ENCODE measurements at places on chromosomes 3 and 15.

DNA sequence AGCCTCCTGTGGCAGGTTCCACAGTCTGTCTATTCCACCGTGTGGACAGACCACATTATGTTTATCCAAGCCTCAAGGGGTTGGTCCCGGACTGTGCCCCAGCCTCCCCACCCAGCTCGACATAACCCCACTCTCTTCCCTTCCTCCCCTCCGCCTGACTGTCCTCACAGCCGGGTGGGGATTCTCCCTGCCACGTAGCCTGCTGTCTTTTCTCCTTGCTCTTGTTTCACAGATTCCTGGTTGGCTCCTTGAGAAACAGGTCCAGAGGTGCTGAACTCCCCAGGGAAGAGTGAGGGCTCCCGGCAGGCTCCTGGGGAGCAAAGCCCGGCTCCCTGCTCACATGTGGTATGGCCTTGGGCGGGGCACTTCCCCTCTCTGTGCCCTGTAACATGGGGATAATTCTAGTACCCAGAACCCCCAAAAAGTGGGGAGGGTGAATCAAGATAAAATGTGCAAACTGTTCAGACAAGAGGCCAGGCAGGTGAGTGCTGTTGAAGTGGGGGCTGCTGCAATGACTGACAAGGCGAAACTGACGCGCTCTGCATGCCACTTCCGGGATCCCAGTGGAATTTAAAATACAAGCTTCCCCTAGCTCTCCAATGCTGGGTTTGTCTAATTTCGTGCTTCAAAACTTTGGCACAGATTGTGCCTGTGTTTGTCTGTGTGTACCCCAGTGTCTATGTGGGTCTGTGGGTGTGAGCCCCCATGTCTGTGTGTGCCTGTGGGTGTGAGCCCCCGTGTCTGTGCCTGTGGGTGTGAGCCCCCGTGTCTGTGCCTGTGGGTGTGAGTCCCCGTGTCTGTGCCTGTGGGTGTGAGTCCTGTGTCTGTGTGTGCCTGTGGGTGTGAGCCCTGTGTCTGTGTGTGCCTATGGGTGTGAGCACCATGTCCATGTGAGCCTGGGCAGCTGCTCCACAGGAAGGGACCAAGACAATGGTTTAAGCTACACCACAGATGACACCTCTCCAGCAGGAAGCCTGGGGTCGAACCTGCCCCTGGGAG lies 160.6 kb upstream of the IQSEC1 start:
- no peak overlapping the region for H3K4me3 ChIP-seq
- H3K27ac ChIP-seq, result no peak overlapping the region
- H3K4me1 ChIP-seq, result 0 out of 2 replicates have a peak, but pooled peaks cover 2% of the 10 kb centered on the region
- DNase-seq, result no peak
- no peaks in the 10 kb centered on the region for H3K27me3 ChIP-seq

- H3K27me3 ChIP-seq, result no peaks in the 10 kb centered on the region
- H3K4me1 ChIP-seq, result peaks cover 2% of the 10 kb centered on the region
- H3K36me3 ChIP-seq, result peaks cover 31% of the 10 kb centered on the region
- no peak overlapping the region for H3K27ac ChIP-seq
- H3K4me3 ChIP-seq, result no peak overlapping the region
Measured at GRCh38 chr3:49012441-49013017, 5.3 kb downstream of the WDR6 start.

GRCh38 chr3:185896636-185897035 lies 41.2 kb downstream of the TRA2B start:
- no peak for DNase-seq
- no peaks in the 10 kb centered on the region for H3K4me1 ChIP-seq
- H3K27me3 ChIP-seq, result no peaks in the 10 kb centered on the region
- no peak overlapping the region for H3K4me3 ChIP-seq
- no peak overlapping the region for H3K27ac ChIP-seq

DNA sequence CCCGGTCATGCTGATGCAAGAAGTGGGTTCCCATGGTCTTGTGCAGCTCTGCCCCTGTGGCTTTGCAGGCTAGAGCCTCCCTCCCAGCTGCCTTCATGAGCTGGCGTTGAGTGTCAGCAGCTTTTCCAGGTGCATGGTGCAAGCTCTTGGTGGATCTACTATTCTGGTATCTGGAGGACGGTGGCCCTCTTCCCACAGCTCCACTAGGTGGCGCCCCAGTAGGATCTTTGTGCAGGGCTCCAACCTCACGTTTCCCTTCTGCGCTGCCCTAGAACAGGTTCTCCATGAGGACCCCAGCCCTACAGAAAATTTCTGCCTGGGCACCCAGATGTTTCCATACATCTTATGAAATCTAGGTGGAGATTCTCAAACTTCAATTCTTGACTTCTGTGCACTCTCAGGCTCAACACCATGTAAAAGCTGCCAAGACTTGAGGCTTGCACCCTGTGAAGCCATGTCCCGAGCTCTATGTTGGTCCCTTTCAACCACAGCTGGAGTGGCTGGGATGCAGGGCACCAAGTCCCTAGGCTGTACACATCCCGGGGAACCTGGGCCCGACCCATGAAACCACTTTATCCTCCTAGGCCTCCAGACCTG lies 238.4 kb upstream of the MDFIC2 start:
- no peak overlapping the region for H3K27ac ChIP-seq
- no peaks in the 10 kb centered on the region for H3K4me1 ChIP-seq
- H3K27me3 ChIP-seq, result no peaks in the 10 kb centered on the region

DNA sequence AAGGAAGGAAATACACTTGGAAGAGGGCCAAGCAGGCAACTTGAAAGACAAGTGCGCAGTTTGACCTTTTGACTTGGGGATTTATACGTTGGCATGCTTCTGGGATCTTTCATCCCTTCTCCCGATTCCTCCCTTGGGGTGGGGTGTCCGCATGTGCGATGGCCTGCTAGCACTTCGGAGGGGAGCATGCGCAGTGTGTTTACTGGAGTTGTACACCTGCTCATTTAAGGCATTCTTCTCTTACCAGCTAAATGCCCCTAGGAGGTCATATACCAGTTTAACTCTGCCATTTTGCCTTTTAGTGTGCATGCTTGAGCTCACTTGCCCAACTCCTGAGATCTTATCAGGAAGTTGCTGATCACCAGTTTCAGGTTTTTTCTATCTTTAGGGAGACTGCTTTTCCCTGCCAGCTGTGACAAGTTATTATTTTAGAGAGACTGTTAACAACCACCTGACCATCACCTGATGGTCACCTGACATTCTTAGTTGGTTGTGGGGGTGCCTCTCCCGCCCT lies 63.5 kb downstream of the BFSP2 start:
- no peaks in the 10 kb centered on the region for H3K27me3 ChIP-seq
- no peak overlapping the region for H3K4me3 ChIP-seq
- no peaks in the 10 kb centered on the region for H3K36me3 ChIP-seq

- H3K4me1 ChIP-seq, result no peaks in the 10 kb centered on the region
- H3K27me3 ChIP-seq, result no peaks in the 10 kb centered on the region
- DNase-seq, result no peak
- H3K36me3 ChIP-seq, result no peaks in the 10 kb centered on the region
- no peak overlapping the region for H3K27ac ChIP-seq
Measured at GRCh38 chr3:35417080-35417479, 222.2 kb upstream of the ARPP21 start.

DNA sequence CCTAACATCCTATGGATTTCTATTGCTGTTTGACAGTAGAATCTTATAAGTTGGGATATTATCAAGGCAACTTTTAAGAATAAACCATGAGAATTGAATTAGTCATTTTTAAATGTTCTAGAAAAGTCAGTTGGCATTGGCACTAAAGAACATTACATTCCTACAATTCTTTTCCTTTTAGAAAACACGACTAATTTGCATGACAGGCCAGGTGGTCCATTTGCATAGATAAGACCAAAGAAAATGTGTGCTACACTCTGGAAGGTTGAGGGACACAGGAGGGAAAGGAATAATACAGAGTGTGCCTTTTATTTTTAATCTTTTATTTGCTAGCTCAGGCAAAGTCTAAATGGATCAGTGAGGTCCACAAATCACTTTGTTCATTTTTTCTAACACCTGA lies 962.3 kb downstream of the EPHA3 start:
- H3K27me3 ChIP-seq, result no peaks in the 10 kb centered on the region
- H3K36me3 ChIP-seq, result no peaks in the 10 kb centered on the region
- no peak for DNase-seq
- no peak overlapping the region for H3K4me3 ChIP-seq
- H3K4me1 ChIP-seq, result peaks cover 1% of the 10 kb centered on the region

Measured in iPS DF 6.9 (cell line).